Right renal pelvis (tissue), 4 donors: ENCODE measurements at places on chromosomes 5 and 9. TPM values are rescaled to one million over a fixed set of nuclear protein-coding genes. Genes with fewer than 3 reads are reported as not detected.

- DNase-seq = no peak
Measured at GRCh38 chr5:132428147-132428482, 58.6 kb downstream of the SLC22A5 start.

DNA sequence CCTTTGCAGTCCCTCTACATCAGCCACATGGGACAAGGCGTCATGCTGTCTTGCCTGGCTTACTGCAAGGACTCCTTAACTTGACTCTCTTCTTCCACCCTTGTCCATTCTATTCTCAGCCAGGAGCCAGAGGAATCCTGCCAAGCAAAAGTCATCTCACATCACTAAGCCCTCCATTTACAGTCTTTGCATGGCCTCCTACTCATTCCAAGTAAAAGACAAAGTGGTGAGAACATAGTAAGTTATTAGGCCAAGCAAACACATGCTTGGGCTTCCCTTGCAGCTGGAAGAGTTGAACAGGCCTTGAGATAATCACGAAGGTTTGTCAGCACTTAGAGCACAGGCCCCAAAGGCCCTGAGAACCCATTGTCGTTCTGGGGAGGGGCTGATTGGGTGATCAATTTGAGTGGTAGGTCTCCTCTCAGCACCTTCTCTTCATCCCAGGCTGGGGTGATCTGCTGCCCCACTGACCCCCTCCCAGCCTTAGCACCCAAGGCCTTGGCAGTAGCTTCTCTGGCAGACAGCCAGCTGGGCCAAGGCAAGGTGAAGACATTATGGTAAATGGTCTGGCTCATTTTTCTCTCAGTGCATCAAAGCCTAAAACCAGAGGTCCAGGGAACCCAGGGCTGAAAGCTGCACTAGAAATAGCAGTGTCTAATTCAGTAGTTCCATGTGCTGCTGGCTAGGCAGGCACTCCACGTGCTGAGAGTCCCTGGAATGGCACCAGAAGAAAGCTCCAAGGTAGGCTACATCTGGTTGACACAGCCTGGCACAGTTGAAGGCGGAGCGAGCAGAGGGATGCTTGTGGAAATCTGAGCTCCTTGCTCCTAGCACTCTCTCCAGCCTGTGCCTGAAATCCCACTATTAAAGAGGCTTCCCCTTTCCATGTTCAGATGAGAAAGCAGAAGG lies 121.4 kb downstream of the ASTN2 start:
- no peak for DNase-seq

DNA sequence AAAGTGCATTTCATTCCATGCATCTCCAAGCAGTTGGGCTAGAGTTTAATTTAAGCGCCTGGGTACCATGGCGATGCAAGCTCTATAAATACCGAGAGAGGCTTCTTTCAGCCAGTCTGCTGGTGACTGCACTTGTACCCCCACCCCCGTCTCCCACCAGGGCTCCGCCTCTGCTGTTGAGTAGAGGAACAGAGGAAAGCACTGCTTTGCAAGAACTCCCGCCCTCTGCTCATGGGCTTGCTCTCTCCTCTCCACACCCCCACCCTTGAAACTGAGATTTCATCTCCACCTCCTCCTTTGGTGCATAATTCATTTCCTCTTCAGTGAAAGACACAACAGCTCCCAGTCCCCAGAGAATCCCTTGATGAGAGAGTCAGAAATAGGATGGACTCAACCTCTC lies 5.1 kb upstream of the WWC1 start:
- DNase-seq = no peak

- no peak for DNase-seq
Measured at GRCh38 chr5:5738797-5739489, 316.5 kb downstream of the ICE1 start.

DNA sequence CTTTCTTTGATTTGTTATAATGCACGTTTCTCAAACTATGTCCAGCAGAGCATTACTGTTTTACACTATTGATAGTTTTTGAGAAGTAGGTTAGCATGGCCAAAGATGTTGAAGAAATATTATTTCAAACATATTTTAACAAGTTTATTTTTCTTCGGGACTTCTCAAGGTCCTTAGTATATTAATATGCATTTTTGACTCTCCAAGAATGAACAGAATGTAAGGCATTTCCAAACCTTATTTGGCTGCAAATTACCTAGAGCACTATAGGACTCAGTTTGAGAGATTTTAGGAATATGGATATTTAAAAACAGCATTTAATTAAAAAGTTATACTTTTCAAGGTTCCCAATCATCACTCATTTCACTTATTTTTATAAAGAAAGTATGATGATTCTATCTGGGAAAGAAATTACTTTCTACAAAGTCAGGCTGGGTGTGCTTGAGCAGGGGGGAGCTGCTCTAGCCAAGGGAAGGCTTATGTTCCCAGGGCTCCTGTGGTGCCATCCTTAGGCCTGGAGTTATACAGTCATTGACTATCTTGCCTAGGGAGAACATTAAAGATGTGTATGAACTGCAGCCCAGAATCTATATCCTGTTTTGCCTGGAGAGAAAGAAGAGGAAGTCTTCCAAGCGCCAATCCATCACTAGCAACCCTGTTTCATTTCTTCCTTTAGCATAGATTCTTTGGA lies 27.6 kb upstream of the NREP start:
- DNase-seq = no peak

GRCh38 chr5:7728076-7728475 lies 122.9 kb downstream of the CFAP90 start:
- DNase-seq = no peak

DNA sequence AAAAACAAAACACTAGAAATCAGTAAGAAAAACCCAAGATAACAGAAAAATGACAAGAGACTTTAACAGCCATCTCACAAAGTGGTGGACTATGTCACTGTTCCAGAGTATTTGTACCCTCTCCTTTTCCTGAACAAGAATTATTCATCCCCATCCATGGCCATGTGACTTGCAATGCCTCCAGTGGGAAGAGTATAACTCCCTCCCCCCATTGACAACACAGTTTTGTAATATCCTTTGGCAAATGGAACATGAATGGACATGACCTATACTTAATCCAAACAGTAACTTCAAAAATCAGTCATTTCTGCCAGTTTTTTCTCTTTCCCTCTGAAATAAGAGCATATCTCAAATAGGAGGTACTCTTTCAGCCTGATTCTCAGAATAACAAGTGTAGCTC lies 33.9 kb downstream of the PTBP3 start:
- no peak for DNase-seq

CCDC69 gene
- 4.3 TPM for polyA plus RNA-seq

RNF20 gene
- polyA plus RNA-seq = 67.3 TPM
